ENCODE measurements at places on chromosomes 7 and 10. TPM values are rescaled to one million over a fixed set of nuclear protein-coding genes. Genes with fewer than 3 reads are reported as not detected.

The GIMAP1 gene
- total RNA-seq, result 23.6 TPM

The HOXA7 gene
- total RNA-seq, result 0.34 TPM

The TRPV6 gene
- 1.6 TPM for total RNA-seq

The TAC1 gene
- 1.2 TPM for total RNA-seq

The CFTR gene
- not detected for total RNA-seq

The HOXA13 gene
- total RNA-seq, result not detected

The SEMA3D gene
- 131 TPM for total RNA-seq

The EIF3B gene
- total RNA-seq, result 122 TPM

The CRYGN gene
- total RNA-seq, result 16.4 TPM

The KCNH2 gene
- 0.33 TPM for total RNA-seq

The NCF1 gene
- 3.1 TPM for total RNA-seq

DNA sequence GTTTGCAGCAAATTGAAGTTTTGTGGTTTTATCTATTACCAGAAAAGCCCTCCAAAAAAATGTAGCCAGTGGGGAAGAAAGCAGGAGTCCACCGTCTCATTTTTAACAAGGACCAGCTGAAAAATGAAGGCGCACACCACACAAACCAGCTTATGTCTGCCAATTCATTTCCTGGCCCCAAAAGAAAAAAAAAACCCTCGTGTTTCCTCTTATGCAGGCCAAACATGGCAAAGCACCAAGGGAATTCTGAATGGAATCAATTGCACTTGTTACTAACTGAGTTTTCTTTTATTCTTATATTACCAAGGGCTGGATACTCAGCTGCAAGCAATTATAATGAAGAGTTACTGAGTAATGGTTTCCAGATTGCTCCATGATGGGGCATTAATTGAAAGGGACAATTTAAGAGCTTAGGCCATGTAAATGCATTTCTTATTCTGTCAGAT, 428.3 kb upstream of the NPVF start:
- no peak overlapping the region for H3K4me3 ChIP-seq
- DNase-seq, result no peak
- H3K36me3 ChIP-seq, result no peaks in the 10 kb centered on the region
- peaks cover 26% of the 10 kb centered on the region for H3K4me1 ChIP-seq
- H3K27me3 ChIP-seq, result no peaks in the 10 kb centered on the region
- H3K27ac ChIP-seq, result no peak overlapping the region

DNA sequence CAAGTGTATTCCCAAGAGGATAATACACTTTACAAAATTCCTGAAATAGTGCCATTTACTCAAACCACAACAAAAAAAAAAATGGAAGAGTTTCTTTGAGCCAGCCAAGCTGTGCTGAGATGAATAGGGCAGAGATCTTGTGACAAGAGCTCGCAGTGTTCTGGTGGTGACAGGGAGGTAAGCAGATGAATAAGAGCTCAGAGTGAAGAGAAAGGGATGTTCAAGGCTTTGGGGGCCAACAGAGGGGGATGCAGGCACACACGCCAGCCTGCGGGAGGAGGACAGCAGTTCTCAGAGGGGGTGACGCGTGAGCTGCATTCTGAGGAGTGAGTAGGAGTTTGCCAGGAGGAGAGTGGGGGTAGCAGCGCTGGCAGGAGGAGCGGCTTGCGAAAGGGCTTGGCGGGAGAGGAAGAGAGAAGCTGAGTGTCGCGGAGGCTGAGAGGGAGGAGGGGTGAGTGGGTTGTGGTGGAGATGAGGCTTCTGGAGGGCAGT, 194.4 kb upstream of the IMMP2L start:
- H3K36me3 ChIP-seq, result no peaks in the 10 kb centered on the region
- no peaks in the 10 kb centered on the region for H3K27me3 ChIP-seq
- H3K4me1 ChIP-seq, result no peaks in the 10 kb centered on the region
- H3K27ac ChIP-seq, result no peak overlapping the region
- H3K4me3 ChIP-seq, result no peak overlapping the region

GRCh38 chr7:111357691-111358090, 204.6 kb downstream of the IMMP2L start:
- no peak overlapping the region for H3K27ac ChIP-seq
- no peak for DNase-seq
- no peaks in the 10 kb centered on the region for H3K27me3 ChIP-seq

GRCh38 chr7:73895626-73896025, 34.7 kb downstream of the TMEM270 start:
- peak overlapping the region; percentile 3 for H3K27ac ChIP-seq
- H3K4me3 ChIP-seq, result no peak overlapping the region
- no peaks in the 10 kb centered on the region for H3K27me3 ChIP-seq
- no peak for DNase-seq
- H3K4me1 ChIP-seq, result peaks cover 10% of the 10 kb centered on the region
- no peaks in the 10 kb centered on the region for H3K36me3 ChIP-seq

GRCh38 chr10:71059054-71059818, 153.1 kb upstream of the UNC5B start:
- H3K4me1 ChIP-seq, result no peaks in the 10 kb centered on the region
- DNase-seq, result no peak
- H3K27me3 ChIP-seq, result no peaks in the 10 kb centered on the region
- H3K4me3 ChIP-seq, result no peak overlapping the region

- no peaks in the 10 kb centered on the region for H3K36me3 ChIP-seq
- no peak overlapping the region for H3K27ac ChIP-seq
- peaks cover 4% of the 10 kb centered on the region for H3K4me1 ChIP-seq
- no peak overlapping the region for H3K4me3 ChIP-seq
These were observed 690.7 kb upstream of the PCDH15 start for GRCh38 chr10:55491712-55492111.

DNA sequence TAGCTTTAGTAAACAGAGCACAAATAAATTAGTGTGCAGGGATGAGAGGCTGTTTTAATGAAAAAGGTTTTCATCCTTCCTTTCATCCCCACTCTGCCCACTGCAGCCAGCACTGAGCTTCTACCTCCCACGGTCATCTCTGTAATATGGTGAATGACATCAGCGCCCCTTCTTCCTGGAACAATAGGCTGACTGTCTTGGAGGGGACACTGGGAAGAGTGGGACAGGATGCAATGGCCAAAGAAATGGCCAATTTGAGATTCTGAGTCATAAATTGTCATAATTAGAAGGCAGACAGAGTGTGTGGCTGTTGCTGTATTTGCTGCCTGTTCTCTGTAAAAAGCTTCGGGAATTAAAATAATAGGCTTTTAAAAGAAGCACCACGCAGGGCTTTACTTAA, 126.7 kb upstream of the CALN1 start:
- no peaks in the 10 kb centered on the region for H3K27me3 ChIP-seq
- H3K4me3 ChIP-seq, result no peak overlapping the region
- H3K36me3 ChIP-seq, result no peaks in the 10 kb centered on the region

GRCh38 chr7:23183279-23184012, 1.6 kb downstream of the NUP42 start:
- peak overlapping the region; percentile 81 for H3K4me3 ChIP-seq
- DNase-seq, result no peak
- peaks cover 15% of the 10 kb centered on the region for H3K36me3 ChIP-seq
- peaks cover 13% of the 10 kb centered on the region for H3K4me1 ChIP-seq
- H3K27me3 ChIP-seq, result no peaks in the 10 kb centered on the region

DNA sequence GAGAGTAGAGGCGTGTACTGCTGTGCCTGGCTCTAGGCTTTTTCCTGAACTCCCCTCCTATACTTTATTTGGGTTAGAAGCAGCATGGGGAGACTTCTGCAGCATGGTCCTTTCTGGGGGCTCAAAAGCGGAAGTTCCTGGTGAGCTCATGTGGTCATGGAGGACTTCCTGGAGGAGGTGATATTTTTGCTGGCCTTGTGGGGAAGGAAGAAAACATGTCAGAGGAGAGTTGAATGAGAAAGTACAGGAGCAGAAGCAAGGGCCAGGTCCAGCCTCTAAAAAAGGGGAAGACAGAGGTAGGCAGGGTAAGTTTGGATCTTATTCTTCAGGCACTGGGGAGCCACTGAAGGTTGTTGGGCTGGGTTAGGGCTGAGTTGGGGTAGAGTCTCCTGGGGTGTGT, 45.5 kb downstream of the CASTOR2 start:
- no peak overlapping the region for H3K27ac ChIP-seq
- H3K4me1 ChIP-seq, result no peaks in the 10 kb centered on the region

DNA sequence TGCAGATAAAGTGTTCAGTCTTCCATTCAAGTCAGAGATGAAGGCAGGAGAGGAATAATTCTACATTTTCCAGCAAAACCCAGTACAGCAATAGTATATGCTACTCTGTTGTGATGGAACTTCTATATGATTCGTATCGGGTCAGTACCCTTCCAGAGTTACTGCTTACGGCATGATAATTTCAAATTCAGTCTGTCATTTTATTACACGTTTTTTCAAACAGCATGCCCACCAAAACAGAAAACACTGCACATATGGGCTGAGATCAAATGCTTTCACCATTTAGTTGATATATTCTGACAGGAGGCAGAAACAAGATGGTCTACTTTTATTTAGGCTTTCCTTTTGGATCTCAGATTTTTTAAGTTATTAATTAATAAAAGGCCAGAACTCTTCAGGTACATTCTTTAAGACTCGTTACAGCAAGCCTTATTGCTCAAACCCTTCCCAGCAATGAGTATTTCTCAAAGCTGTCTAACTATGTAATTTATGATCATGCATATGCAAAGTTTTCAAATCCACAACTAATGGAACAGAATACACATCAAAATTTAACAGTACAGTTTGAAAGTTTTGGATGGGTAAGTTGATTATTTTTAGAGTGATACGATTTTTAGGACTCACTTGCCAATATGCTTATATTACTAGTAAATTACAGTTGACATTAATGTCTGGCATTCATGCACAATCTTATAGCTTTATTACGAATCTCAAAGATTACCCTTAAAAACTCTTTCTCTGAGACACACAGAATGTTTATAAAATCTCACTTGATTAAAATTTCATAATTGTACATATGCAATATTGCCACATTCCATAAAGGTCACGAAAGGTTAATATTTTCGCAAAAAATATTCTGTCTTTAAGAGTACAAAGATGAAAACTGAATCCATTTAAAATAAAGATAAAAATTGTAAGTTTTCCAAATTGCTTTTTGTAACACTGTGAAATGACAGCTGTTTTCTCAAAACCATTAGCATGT, 91.0 kb downstream of the ANK3 start:
- no peak overlapping the region for H3K4me3 ChIP-seq
- no peak overlapping the region for H3K27ac ChIP-seq
- H3K27me3 ChIP-seq, result no peaks in the 10 kb centered on the region
- H3K4me1 ChIP-seq, result peaks cover 4% of the 10 kb centered on the region
- H3K36me3 ChIP-seq, result no peaks in the 10 kb centered on the region
- no peak for DNase-seq

GRCh38 chr10:101136007-101136707, 5.1 kb downstream of the TLX1 start:
- H3K27me3 ChIP-seq, result peaks cover 45% of the 10 kb centered on the region
- no peak overlapping the region for H3K27ac ChIP-seq
- peaks cover 37% of the 10 kb centered on the region for H3K4me1 ChIP-seq
- DNase-seq, result no peak
- no peak overlapping the region for H3K4me3 ChIP-seq

GRCh38 chr7:121083790-121084251, 95.3 kb downstream of the CPED1 start:
- no peaks in the 10 kb centered on the region for H3K27me3 ChIP-seq
- H3K36me3 ChIP-seq, result no peaks in the 10 kb centered on the region
- DNase-seq, result no peak
- no peaks in the 10 kb centered on the region for H3K4me1 ChIP-seq
